ENCODE measurements at places on chromosomes 7 and 10. TPM values are rescaled to one million over a fixed set of nuclear protein-coding genes. Genes with fewer than 3 reads are reported as not detected.

The AKR1E2 gene
- total RNA-seq: 9.2 TPM

The TACR2 gene
- total RNA-seq: 0.19 TPM

The GPR146 gene
- 8.8 TPM for total RNA-seq

The ZNF438 gene
- total RNA-seq: 3.7 TPM

The AKR1C4 gene
- not detected for total RNA-seq

The SPAG6 gene
- total RNA-seq: not detected
